ENCODE measurements at places on chromosomes 7 and 10.
A peak's percentile ranks its signal among the peaks of the same experiment; 100 is the strongest.

- no peak for DNase-seq
These were observed 10.3 kb upstream of the OCM start for GRCh38 chr7:5870311-5870710.

- no peak for DNase-seq
These were observed 637.6 kb upstream of the IGFBP3 start for GRCh38 chr7:46558482-46559193.

GRCh38 chr10:25797888-25798429 lies 136.1 kb upstream of the MYO3A start:
- no peak for DNase-seq

GRCh38 chr10:119023553-119023868 lies 6.0 kb upstream of the NANOS1 start:
- no peak for DNase-seq

DNA sequence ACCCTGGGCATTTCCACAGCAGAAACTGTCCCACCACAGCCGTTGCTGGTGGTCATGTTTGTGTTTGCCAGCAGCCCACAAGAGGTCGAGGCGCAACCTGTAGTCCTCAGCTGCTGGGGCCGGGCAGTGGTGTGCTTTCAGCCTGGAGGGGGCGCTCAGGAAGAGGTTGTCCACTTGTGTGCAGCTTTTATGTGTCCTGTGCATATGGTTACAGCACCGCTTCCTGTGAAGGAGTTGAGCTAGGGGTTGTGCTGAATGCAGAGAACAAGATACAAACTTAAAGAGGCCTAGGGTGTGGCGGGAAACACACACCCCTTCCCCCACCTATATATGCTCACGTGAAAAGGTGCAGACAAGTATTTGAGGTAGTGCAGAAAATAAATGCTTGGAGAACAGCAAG lies 29.5 kb upstream of the PFKFB3 start:
- peak; percentile 9 for DNase-seq

DNA sequence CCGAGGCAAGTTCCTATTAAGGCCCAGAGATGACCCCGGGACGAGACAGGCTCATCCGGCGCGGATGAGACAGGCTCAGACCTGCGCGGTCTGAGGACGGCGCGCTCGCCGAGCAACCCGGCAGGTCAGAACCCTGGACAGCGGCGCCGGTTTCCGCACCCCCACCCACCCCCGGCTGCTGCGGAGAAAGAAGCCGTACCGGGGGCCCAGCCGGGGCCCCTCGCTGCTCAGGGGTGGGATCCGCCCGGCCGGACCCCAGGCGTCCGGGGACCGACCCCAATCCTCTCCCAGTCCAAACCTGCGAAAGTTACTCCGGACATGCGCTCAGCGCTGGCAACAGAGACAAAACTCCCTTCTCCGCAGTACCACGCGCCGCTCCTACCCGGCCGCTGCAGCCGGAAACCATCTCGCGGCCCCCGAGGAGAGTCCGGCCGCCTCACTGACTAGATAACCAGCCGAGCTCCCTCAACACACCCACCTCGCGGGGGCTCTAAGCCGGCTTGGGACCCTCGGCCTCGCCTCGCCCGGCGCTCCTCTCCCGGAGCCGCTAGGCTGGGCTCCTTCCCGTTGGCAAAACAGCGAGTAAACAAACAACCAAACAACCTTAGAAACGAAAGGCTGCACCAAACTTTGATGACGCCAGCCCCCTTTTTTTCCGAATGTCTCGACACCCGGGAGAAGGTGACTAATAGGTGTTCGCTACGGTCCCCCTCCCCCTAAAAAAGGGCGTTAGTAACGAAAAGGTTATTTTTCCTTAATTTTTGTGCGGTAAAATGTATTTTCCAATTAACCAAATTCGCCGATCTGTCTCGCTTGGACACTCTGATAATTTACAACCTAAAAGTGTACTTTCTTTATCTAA lies 2.3 kb upstream of the DRGX start:
- DNase-seq, result no peak

DNA sequence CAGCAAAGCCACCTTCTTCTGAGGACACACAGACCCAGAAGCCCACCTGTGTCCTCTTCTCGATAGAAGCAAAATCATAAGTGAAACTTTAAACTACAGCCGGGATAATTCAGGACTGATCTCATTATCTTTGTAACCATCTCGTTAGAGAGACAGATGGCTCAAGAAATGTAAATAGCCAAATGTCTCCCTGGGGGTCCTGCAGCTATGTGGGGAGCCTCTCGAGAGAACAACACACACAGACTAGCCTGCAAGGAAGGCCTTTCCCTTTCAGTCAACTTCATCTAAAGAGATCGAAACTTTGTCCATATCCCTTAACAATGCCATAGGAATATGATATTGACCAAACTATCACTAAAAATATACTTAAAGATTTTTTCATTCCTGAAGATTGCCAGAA lies 93.5 kb downstream of the VWC2 start:
- no peak for DNase-seq

DNA sequence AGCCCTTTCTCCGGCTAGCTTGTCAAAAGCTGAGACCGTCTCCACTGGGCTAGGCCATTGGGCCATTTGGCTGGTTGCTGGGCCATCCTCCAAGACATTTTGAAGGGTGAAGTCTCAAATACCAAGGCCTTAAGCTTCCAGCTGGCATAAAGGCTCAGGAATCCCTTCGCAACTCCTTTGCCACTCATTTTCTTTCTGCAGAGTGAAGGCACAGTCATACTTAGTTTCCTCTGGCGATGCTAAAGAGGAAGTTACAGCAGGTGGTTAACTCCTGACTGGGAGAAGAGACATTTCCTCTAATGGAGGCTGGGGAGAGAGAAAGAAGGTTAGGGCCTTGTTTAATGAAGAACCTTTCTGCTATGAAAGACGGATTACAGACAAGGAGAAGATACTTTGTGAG lies 4.8 kb upstream of the REPIN1 start:
- DNase-seq, result no peak

- DNase-seq, result no peak
These were observed 5.7 kb upstream of the HSPA12A start for GRCh38 chr10:116748041-116748440.

- DNase-seq, result no peak
These were observed 12.4 kb downstream of the CBX3 start for GRCh38 chr7:26213807-26214515.

GRCh38 chr7:117659531-117660011 lies 179.7 kb downstream of the CFTR start:
- DNase-seq, result no peak

DNA sequence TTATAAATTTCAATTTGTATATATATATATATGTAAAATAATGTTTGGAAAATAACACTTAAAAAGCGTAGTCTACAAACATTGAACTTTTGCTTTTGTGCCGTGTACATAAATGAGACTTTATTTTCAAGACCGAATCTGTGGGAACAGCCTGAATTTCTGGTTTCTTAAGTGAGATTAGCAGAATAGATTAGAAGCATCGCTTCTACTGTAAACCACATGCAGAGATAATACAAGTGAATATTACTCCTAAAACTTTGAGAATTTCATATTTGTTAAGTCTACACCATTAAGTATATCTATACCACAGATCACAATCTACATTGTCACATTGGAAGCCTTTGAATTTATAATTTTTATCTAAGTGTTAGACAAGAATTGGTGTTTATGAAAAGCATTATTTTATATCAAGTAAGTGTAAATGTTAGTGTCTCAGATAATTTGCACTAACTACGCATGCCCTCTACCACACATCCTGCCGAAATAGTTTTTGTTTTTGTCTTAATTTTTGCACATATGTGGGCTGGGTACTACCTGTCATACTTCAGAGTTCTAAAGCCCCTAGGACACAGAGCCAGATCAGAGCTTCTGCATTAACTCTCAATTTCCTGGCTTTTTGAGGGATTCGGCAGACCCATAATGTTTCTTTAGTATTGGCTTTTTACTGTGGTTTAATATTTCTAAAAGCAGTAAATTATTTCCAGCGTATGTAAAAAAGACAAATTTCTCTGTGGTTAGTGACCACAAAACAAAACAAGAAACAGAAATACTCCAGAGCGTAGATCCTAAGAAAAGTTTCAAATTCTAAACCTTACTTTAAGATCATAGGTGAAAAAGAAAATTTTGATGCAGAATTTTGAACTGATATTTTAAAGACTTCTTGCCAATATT lies 20.0 kb downstream of the TWIST1 start:
- no peak for DNase-seq

GRCh38 chr7:132654150-132654549 lies 77.9 kb upstream of the PLXNA4 start:
- DNase-seq, result no peak

DNA sequence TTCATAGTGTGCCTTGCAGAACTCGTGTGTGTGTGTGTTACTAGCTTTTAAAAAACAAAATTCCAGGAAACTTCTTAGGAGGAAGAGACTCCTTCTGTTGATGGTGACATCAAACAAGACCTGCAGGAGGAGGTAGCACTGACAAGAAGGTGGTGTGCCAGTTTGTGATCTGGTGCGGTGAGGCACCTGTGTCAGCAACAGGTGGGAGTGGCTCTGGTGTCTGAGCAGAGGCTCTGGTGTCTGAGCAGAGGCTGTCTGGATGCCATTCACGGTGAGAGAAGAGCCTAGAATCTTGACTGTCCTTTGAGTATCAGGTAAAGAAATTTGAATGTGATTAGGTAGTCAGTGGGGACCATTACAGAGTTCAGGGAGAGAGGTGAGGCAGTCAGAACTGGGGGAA lies 122.8 kb downstream of the INPP5A start:
- no peak for DNase-seq

DNA sequence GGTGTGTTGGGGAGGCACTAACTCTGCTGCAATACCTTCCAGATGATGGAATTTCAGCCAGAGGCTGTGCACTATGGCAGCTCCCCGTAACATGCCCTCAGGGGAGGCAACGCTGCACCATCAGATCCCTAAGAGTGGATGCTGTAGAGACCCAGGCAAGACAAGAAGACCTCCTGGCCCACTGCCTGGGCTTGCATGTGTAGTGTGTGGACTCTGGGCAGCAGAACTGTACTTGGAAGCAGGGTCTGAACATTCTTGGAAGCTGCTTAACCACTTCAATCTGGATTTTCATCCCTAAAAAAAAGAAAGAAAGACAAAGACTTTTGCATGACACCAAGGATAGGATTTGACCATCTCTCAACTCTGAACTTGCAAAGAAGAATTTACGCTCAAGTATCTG lies 297.5 kb upstream of the NRP1 start:
- DNase-seq, result no peak

DNA sequence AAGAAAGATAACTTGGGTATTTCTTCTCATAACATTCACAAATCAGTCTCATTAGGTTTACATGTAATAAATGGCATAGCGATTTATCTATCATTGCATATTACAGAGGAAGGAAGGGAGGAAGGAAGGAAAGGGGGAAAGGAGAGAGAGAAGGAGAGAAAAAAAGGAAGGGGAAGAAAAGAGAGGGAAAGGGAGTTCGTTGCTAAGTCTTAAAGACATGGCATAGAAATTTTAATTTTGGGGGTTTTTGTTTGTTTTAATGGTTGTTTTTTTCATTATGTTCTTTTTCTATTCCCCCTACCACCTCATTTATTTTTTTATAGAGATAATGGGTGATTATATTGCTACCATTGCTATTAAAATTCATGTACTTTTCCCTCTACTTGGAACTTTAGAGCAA lies 604.3 kb downstream of the IPMK start:
- no peak for DNase-seq

GRCh38 chr10:124366825-124367224 lies 51.9 kb downstream of the OAT start:
- DNase-seq, result no peak

GRCh38 chr10:52019077-52019555 lies 295.0 kb upstream of the DKK1 start:
- DNase-seq, result no peak

DNA sequence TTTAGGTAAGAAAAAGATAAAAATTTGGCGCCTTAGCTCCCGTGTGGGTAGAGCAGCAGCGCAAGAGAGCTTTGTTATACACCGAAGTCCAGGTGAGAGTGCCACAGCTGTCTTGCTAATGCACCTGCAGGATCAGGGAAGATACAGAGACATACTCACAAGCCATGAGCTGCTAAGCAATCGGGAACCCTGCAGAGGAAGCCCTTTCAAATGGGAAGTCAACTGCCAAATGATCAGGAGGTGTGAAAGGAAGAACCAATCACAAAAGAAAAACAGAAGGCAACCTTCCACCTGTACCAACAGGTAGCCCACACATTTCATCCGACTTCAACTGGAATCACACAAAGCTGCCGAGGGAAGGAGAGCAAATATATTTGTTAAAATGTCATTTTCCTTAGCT lies 610.5 kb upstream of the PFKP start:
- no peak for DNase-seq

- DNase-seq, result no peak
These were observed 1.1 kb downstream of the UFSP1 start for GRCh38 chr7:100888291-100888987.

- DNase-seq, result no peak
These were observed 159.8 kb downstream of the NRF1 start for GRCh38 chr7:129771201-129771927.

DNA sequence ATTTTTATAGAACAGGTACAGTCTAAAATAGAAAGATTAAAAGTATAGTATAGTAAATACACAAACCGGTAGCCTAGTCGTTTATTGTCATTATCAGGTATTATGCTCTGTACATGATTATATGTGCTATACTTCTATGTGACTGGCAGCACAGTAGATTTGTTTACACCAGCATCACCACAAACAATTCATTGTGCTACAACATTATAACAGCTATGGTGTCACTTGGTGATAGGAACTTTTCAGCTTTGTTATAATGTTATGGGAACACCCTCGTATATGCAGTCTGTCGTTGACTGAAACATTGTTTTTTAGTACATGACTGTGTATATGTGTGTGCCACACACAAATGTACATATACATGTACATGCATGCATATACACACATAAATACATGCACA lies 19.1 kb downstream of the ZNF365 start:
- DNase-seq, result no peak

- DNase-seq, result no peak
These were observed 872.4 kb downstream of the LRMDA start for GRCh38 chr10:76303682-76304316.

GRCh38 chr7:7816084-7816483 lies 97.7 kb upstream of the RPA3 start:
- no peak for DNase-seq

GRCh38 chr10:21495752-21496342 lies 29.6 kb downstream of the SKIDA1 start:
- peak; percentile 78 for DNase-seq

- no peak for DNase-seq
These were observed 47.1 kb downstream of the HIBADH start for GRCh38 chr7:27615420-27616185.

DNA sequence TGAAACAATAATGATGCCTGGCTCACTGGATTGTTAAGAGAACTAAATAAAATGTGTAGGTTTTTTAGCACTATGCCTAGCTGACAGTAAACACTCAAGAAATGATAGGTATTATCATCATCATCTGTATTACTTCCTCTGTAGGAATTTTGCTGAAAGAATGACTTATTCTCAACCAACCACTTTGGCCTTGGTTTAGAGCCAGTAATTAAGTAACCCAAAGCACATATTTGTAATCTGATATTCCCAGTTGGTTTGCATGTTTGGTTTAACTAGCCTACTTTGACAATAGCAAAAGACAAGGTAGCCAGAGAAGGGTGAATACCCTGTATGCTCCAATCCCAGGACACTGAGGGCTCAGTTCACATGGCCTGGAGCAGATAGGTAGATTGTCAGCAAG lies 34.4 kb downstream of the BCAP29 start:
- DNase-seq, result no peak

- no peak for DNase-seq
These were observed 139.4 kb upstream of the AKR1E2 start for GRCh38 chr10:4686644-4686996.

Measured in activated naive CD8-positive, alpha-beta T cell treated with anti-CD3 and anti-CD28 coated beads, Interleukin-2, amount 50 U/mL, for 16 hours (primary cell).